Right renal cortex interstitium (tissue), 3 donors: ENCODE measurements at places on chromosomes 7 and 10. TPM values are rescaled to one million over a fixed set of nuclear protein-coding genes. Genes with fewer than 3 reads are reported as not detected.

Gene PALD1
- 9.7 TPM for polyA plus RNA-seq

Gene VSTM4
- polyA plus RNA-seq, result 15.9 TPM

Gene TPST1
- polyA plus RNA-seq, result 44.0 TPM

Gene AGFG2
- 10.4 TPM for polyA plus RNA-seq

Gene CYP17A1
- polyA plus RNA-seq, result 2.6 TPM

Gene SLC12A9
- 17.2 TPM for polyA plus RNA-seq

Gene HDAC9
- polyA plus RNA-seq, result 8.1 TPM

Gene GNGT1
- polyA plus RNA-seq, result 0.24 TPM

Gene CYP51A1
- polyA plus RNA-seq, result 85.2 TPM

Gene LBX1
- not detected for polyA plus RNA-seq

Gene PRSS1
- polyA plus RNA-seq, result 0.12 TPM
